LHCN-M2 (cell line): ENCODE measurements at places on chromosomes 3 and 15. TPM values are rescaled to one million over a fixed set of nuclear protein-coding genes. Genes with fewer than 3 reads are reported as not detected.

DNA sequence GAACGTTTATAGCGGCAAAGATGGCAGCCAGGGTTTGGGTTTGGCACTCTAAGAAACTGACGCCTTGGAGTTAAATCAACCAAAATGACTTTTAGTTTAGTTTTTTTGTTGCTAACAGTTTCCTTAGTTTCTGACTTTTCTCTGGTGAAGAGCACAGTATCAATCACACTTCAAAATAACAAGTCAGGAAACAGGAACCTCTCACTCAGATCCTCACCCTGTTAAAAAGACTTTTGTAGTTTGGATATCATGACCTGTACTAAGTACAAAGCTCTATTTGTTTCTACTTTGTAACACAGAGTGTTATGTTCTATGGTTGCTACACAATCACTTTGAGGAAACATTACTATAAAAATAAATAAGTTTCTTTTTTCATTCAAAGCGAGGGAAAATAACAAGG, 51.1 kb downstream of the ATP10A start:
- DNase-seq, result no peak

ACP3 gene
- 0.80 and 1.7 TPM in 2 replicates for total RNA-seq

PLSCR2 gene
- total RNA-seq, result not detected in 2 replicates

CCDC14 gene
- 50.4 and 60.9 TPM in 2 replicates for total RNA-seq

GRCh38 chr3:134307425-134307824, 56.8 kb upstream of the RYK start:
- no peak for DNase-seq

DNA sequence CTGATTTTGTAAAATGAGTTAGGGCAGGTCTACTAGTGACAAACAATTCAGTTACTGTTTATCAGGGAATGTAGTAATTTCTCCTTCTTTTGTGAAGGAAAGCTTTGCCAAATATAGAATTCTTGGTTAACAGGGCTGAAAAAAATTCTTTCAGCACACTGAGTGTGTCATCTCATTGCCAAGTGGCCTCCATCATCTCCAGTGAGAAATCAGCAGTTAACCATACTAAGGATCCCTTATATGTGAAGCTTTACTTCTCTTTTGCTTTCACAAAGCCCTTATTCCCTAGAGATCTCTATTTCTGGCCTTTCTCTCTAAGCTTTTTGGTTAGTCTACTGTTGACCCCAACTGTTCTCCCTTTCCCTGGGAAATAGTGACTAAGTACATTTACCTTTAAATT, 269.1 kb downstream of the SCAPER start:
- DNase-seq, result peak; percentile 5

REC114 gene
- total RNA-seq, result not detected in 2 replicates

GRCh38 chr3:153144779-153145178, 17.2 kb upstream of the RAP2B start:
- DNase-seq, result peak; percentile 72

DNA sequence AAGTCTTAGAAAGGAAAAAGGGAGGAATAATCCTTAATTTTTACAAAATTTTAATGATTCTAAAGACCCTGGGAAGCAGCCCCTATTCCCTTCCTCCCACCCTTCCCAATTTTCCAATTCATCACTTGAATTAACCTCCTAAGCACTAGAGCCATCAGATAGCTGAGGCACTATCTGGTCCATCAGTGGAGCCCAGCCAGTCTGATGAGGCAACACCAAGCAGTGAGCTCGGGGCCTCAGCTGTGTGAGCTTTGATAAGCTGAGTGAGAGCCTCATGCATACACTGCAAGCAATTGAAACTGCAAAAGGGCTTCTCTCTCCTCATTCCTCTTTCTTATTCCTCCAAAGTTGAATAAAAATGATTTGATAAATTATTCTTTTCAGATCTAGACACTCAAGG, 31.9 kb downstream of the TUSC7 start:
- no peak for DNase-seq

- no peak for DNase-seq
These were observed 325.0 kb upstream of the CFAP20DC start for GRCh38 chr3:59374818-59375211.

GRCh38 chr15:66216806-66217205, 36.7 kb downstream of the MEGF11 start:
- DNase-seq, result no peak

DNA sequence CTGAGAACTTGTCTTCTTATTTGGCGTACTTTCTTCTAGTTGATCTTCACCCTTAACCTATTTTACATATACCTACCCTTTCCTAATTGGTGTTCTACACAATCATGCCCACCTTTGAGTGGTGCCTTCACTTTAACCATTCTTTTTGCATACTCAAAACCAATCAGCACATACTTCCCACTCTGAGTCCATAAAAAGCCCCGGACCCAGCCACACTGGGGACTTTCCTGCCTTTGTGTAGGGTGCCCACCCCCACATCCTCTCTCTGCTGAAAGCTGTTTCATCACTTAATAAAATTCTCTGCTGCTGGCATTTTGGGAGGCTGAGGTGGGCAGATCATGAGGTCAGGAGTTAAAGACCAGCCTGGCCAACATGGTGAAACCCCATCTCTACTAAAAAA, 15.9 kb upstream of the CHST2 start:
- no peak for DNase-seq

- DNase-seq, result no peak
These were observed 54.8 kb downstream of the MYO9A start for GRCh38 chr15:72063186-72063585.

DNA sequence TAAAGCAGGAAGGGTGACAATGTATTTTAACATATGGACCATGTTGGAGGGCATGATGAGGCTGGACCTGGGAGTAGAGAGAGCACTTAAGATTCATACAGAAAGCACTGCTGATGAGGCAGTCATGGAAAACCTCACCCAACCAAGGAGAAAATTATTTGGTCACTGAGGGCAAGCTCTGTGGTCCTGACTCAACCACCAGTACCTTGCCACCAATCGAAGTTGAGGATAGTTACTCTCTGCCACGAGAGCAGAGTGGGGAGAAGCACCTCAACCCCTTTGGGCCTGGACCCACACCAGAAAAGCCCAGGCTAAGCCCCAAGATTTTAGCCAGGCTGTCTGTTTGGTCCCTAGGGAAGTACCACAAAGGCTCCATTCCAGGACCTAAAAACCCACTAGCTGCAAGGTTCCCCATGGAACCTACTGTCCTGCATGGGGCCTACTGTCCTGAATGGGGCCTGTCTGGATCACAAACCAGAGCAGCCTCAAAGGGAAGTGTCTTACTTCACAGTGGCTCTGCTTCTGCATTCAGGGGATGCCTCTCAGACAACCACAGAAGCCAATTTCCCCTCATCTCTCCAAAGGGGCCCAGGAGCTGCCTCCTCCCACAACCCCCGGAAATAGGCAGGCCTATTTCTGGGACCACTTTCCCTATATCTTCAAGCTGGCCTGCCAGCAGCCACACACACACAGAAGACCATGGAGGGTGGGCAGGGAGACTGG, 4.2 kb downstream of the CCDC71 start:
- DNase-seq, result no peak

DNA sequence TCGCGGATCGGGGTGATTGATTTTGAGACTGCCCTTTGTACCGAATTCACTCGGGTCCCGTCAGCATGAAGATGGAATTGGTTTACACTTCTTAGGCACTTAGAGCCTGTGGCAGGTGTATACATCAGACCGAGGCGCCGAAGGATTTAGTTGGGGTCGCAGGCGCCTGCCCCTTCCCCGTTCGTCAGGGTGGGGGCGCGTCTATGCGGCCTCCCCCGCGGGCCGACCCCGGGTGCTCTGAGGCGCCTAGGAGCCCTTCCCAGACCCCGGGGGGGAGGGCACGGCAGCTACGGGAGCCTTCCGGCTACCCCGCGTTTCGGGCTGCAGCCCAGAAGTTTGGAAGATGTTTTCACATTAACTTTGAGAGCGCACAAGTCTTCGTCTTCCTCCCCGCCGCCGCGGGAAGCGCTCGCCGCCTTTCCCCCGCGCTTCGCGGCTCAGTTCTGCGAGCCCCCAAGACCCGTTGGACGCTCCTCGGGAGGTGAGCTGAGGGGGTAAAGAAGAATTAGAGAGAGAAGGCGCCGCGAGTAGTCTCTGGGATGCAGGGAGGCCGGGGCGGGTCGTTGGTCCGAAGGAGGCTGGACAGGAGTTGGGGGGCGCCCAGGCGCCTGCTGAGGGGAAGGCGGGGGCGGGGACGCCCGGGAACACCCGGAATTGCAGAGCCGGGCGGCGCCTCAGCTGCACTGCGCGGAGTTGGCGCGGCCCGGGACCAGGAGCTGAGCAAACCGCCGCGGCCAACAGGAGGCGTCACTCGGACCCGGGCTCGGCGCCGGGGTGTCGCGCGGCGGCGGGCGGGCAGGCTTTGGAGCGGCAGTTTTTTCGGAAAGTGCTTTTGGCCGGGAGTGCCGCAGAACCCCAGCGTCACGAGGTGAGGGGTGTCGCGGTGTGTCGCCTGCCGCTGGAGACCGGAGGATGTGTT, 780 bp downstream of the TIPARP start:
- DNase-seq, result peak; percentile 56

IRAK2 gene
- total RNA-seq, result 5.9 and 7.6 TPM in 2 replicates

HDGFL3 gene
- total RNA-seq, result 53.1 and 55.3 TPM in 2 replicates

DNA sequence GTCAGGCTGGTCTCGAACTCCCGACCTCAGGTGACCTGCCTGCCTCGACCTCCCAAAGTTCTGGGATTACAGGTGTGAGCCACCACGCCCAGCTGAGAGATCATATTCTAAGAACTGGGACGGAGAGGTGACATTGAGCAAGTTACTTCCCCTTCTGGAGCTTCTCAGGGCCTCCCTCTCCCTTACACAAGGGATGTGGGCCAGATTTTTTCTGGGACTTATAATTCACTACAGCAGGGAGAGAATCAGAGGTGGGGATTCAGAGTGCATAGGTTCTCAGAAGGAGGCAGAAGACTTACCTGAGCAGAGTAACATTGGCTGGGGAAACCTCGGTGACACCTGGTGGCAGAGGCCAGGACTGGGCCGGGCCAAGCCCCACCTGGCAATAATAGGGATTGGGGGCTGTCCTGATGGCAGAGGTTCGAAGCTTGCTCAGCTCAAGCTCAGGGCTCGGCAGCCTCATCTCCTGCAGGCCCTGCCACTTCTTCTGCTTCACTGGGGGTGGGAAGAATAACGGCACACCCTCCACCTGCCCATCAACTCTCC, 6.8 kb downstream of the LTK start:
- DNase-seq, result no peak

DNA sequence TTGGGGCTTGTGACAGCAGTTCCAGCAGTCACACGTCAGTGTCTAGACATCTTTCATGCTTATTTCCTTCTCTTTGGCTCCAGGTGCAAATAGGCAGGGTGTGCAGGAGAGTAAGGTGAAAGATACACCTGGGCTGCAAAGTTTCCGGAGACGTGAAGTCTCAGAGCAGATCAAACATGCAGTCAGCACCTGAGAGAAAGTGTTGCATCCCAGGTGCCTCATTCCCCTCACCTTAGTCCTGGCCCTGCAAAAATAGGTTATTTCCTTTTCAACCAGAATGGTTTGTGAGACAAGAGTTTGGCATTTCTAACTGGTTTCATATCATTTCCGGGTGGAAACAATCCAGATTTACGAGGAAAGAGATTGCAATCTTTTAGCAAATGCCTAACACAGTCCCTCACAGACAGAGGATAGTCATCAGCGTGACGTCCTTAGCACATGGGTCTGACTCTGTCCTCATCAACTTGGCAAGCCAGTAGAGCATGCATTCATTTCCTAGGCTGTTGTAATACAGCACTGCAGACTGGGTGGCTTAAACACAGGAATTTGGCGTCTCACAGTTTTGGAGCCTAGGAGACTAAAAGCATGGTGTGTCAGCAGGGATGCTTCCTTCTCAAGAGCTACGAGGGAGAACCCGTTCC, 58.2 kb upstream of the ARRDC4 start:
- DNase-seq, result peak; percentile 23

- peak; percentile 73 for DNase-seq
These were observed 9.7 kb downstream of the ETV5 start for GRCh38 chr3:186099178-186099577.

DNA sequence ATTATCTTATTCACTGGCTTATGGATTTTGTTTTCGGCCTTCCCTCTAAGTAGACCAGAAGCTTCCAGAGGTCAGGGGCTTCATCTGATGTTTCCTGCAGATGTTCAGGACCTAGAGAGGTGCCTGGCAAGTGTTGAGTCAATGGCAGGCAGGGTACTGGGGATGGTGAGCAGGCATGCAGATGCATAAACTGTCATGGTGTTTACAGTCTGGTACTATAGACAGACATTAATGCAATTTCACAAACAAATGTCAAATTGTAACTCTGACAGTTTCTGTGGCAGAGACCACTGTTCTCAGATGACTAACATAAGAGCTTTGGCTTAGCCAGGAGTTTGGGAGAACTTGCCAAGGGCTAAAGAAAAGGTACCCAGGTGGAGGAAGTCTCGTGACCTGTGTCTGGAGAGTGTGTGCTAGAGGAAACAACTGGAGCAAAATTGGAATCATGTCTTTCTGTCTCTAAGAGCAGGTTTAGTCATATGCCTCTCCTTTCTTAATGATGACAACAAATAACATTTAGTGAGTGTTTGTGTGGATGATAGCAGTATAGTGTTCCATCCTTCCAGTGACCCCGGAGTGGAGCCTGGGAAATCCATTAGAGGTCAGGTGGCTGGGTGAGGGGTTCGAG, 53.7 kb upstream of the TRAK1 start:
- DNase-seq, result no peak

GRCh38 chr3:98701071-98701675, 62.0 kb upstream of the ST3GAL6 start:
- DNase-seq, result no peak

- DNase-seq, result no peak
These were observed 12.8 kb downstream of the TPRG1 start for GRCh38 chr3:189184566-189184965.

GRCh38 chr3:35295906-35296305, 343.4 kb upstream of the ARPP21 start:
- no peak for DNase-seq

- DNase-seq, result no peak
These were observed 52.9 kb upstream of the NUDT16 start for GRCh38 chr3:131328721-131329120.

DNA sequence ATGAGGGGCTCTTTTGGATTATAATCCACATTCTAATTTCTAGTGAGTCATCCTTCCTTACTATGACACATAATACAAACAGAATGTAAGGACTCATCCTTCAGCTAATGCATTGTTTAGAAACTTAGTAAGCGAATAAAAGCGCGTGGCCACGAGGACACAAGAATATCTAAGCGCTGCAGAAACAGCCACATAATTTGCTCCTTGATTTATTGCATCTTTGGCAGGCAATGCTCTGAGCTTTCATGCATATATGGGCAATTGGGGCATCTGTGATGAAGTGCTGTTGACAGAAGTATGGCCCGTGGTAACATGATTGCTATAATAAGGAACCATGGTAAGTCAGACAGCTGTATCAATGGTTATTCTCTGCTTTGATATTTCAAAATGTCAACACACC, 191.3 kb upstream of the ZNF385D start:
- peak; percentile 80 for DNase-seq

GALNT15 gene
- 2.1 and 3.1 TPM in 2 replicates for total RNA-seq
